DND-41 (cell line): ENCODE measurements at places on chromosomes 16 and 17.
A peak's percentile ranks its signal among the peaks of the same experiment; 100 is the strongest.

GRCh38 chr17:43006639-43007551 lies at the start of gene IFI35:
TSS of gene IFI35 (plus strand) at chr17:43006784. CDS start at chr17:43006948, 164 bp downstream.
- peak; percentile 92 for DNase-seq

GRCh38 chr17:77598241-77598620 lies 360.3 kb upstream of the TNRC6C start:
- no peak for DNase-seq

- DNase-seq: no peak
These were observed 19.1 kb upstream of the NETO2 start for GRCh38 chr16:47162670-47163420.

DNA sequence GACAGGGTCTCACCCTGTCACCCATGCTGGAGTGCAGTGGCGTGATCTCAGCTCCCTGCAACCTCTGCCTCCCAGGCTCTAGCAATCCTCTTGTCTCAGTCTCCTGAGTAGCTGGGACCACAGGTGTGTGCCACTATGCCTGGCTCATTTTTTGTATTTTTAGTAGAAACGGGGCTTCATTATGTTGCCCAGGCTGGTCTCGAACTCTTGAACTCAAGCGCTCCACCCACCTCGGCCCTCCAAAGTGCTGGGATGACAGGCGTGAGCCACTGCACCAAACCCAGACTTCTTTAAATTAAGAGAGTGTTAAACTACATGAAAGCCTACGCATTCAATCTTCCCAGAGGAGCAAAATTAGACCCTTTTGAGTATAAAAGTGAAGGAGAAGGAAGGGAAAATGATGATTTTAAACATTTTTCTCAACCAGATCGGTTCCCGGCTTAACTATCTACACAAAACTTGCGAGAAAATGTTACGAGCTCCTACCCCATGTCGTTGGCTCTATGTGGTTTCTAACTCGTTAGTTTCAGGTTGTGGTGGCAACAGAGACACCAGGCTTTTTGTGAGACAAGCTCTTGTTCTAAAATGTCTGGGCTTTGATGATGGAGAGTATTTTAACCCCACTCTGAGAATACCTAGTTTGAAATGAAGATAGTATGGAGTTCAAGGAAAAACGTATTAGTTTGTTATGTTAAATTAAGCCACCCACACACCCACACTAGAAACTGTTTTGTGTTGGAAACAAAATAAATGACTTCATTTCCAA lies 26.3 kb downstream of the STAT5B start:
- no peak for DNase-seq

- no peak for DNase-seq
These were observed 238.1 kb upstream of the MAF start for GRCh38 chr16:79838496-79839259.

DNA sequence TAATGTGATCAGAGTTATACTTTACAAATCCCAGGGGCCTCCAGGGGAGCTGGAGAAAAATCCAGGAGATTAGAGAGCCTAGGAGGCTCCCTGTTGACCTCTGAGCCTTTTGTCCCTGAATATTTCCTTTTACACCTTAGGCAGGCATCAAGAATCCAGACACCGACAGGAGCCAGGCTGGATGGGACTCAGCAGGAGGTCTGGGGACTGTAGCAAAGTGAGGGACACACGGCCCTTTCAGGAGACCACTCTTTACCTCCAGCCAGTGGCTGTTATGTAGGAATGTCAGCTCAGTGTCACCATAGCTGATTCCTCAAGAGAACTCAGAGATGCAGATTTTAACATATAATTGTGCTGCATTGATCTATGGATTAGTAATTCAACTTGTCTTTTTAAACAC lies 198.4 kb downstream of the SHISA9 start:
- no peak for DNase-seq

DNA sequence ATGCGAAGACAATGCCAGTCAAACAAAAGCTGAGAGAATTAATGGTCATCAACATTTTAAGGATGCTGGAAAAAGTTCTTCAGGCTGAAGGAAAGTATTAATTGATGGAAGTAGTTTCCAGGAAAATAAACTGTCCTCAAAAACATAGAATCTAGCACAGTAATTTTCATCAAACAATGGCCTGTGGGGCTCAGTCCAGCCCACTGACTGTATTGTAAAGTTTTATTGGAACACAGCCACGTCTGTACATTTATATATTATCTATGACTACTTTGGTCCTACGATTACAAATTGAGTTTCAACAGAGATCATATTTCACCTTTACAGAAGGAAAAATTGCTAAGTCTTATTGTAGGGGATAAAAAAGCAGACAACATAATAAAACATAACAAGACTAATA lies 484.5 kb downstream of the KCNJ2 start:
- DNase-seq: no peak

- DNase-seq: no peak
These were observed 3.2 kb upstream of the HOXB9 start for GRCh38 chr17:48629411-48629759.

DNA sequence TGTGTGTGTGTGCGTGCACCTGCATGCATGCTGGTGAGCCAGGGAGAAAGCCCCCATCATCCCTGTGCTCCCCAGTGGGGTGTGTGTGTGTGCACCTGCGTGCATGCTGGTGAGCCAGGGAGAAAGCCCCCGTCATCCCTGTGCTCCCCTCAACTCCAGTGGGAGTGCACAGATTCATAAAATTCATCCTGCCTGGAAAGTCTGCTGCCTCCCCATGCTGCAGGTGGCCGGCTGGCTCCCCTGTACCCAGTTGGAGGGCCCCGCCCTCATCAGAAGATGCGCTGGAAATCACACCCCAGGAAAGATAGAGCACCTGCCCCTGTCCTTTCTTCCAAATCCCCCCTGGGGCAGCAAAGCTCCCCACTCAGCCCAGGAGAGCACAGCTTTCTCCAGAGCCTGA lies 84.8 kb upstream of the DOC2B start:
- DNase-seq: no peak

DNA sequence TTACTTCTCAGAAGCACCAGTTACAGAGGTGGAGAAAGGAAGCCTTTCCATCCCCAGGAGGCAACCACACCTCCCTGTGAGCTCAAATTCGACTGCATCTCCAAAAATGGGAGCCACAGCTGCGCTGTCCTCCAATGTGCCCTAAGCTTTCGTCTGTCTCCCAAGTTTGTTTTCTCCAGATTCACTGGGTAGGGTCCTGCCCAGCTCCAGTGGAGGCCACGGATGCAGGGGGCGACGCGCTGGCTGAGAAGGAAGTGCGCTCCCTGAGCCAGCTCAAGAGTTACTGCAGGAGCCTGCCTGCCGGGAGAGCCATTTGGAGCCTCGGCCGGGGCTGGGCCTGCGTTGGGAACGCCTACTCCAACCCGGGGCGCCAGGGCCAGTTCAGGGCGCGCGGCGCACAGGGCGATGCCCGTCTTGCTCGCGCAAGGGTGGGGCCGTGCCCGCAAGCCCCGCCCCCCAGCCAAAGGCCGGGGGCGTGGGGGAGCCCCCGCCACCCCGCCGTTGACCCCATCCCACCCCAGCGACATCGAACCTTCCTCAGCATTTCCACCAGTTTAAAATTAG lies 19.5 kb downstream of the SIAH1 start:
- no peak for DNase-seq

- DNase-seq: no peak
These were observed 78.3 kb upstream of the CIBAR2 start for GRCh38 chr16:85190572-85190971.

DNA sequence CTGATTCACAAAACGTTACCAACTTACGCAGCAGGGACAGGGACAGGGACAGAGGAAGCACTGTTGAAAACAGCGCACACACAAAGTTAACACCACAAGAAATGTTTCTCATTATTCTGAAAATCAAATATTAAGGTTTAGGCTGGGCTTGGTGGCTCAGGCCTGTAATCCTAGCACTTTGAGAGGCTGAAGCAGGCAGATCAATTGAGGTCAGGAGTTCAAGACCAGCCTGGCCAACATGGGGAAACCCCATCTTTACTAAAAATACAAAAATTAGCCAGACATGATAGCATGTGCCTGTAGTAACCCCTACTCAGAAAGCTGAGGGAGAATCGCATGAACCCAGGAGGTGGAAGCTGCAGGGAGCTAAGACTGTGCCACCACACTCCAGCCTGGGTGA lies 4.2 kb downstream of the CYTH1 start:
- DNase-seq: no peak

- no peak for DNase-seq
These were observed 116.6 kb downstream of the MRTFB start for GRCh38 chr16:14187517-14188338.

GRCh38 chr17:82201498-82201910 lies 11.1 kb downstream of the CCDC57 start:
- DNase-seq: peak; percentile 68

- no peak for DNase-seq
These were observed 179.1 kb upstream of the CHMP6 start for GRCh38 chr17:80812362-80813088.

DNA sequence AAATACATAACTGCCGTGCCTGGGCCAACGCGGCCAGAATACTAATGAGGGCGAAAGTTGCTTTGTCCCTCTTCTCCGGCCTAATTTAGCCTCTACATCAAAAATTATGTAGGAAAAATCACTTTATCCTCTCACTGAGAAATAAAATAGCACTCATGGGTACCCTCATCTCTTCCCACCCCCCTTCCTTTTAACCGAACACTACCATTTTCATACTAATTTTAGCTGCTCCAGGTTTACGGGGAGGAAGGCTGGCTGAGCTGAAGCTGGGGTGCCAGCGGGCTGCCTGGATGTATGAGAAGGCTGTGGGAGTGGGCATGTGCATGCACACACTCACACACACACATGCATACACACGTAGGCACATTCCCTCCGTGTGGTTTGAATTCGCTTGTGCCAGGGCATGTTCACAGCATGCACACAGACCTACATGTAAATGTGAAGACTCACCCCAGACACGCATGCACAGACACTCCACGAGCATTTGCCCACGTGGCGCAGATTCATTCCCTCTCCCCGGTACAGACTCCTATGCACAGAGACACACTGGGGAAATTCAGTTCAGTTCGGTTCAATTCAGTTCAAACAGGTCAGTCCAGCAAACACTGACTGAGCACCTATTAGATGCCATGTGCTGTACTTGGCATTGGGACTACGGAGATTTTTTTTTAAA lies 145.1 kb downstream of the MRM1 start:
- no peak for DNase-seq

DNA sequence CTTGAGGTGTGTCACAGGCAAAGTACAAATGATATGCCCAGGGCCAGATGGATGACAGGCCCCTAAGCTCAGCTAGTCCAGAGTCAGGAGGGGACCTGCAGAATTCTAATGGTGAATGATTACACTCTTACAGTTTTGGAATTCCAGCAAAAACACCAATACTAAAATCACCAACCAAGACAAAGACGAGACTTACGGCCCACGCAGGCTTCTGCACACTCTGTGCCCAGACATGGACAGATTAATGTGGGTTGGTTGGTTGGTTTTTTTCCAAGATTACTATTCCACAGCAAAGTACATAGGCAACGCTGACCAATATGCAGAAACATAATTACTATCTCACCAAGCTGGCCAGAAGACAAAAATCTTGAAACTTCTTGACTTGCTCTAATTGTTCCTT lies 9.7 kb downstream of the ADCY9 start:
- DNase-seq: no peak

GRCh38 chr17:80771612-80772005 lies 220.0 kb upstream of the CHMP6 start:
- no peak for DNase-seq

DNA sequence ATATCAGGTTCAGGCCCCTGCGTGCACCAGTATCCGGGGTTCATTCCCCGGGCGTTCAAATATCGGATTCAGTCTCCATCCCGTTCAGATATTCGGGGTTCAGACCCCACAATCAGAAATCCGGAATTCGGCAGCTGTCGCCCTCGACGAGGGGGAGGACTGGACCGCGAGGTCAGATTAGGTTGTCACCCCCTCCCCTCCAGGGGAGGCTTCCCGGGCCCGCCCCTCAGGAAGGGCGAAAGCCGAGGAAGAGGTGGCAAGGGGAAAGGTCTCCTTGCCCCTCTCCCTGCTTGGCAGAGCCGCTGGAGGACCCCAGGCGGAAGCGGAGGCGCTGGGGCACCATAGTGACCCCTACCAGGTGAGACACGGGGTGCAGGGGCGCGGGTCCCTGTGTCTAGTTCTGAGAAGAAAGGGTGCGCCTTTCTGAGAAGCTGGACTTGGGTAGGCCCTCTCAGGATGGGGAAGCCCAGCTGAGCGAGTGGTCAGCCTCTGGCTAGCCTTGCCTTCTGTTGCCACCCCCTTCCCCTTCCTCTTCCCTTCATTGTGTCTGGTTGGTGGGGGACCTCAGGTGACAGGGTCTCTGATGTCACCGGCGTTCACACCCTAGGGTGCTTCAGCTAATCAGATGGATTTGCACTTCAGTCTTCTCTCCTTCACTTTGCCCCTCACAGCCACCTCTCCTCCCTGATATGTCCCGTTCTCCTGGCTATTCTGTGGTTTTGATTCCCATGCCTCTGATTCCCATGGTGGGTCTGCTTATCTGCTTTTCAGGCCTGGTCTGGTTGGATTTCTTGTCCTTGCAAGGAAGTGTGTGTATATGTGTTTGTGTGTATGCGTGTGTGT lies 844 bp downstream of the TAOK2 start:
- no peak for DNase-seq

- DNase-seq: no peak
These were observed 214.7 kb downstream of the RPTOR start for GRCh38 chr17:80759377-80759673.

GRCh38 chr17:73791631-73792030 lies 147.4 kb upstream of the SDK2 start:
- no peak for DNase-seq

DNA sequence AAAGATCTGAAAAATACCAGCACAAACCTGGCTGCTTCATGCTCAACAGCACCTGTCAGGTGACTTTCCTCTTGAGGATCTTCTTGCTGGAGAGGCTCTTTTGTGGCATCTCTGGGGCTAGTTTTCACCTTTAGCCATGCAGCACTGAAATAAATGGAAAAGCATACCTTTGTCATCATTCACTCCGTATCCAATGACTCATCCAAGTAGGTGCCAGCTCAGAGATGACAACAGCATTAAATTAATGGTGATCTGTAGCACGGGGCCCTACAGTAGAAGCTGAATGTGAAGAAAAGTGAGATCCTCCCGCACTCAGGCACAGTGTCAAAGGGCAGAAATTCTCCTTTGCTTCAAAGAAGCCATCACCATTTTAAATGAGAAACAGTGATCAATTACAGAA lies 32.2 kb downstream of the KIAA0753 start:
- DNase-seq: no peak

DNA sequence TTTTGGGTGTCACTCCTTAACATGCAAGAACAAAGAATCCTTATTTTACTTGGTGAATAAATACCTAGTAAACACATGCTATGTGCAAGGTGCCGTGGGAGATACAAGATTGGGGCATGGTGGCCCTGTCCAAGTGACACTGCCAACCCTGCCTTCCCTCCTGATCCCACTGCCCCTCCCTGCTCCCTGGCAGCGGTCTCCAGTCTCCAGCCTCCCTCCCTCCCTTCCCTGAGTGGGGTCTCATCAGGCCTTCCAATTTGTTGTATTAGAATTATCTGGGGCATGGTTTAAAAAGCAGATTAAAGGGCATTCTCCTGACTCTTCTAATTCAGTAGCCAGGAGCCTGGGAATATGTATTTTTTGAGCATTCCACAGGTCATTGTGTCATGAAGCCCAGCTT lies 12.5 kb upstream of the TMED6 start:
- DNase-seq: no peak

DNA sequence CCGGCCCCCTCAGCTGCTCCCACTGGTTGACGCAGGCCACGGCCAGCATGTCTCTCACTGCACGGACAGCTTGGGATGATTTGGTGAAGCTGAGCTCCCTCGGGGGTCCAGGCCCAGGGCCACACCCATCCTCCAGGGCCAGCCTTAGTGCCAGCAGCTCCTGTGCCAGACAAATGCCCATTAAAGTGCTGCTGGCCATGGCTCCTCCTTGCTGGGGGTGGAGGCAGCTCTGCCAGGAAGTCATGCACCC lies 2.5 kb downstream of the TRIM47 start:
- DNase-seq: no peak
